Endothelial cell (in vitro differentiated cells): ENCODE measurements at places on chromosomes 3 and 15.

GRCh38 chr3:89808680-89809197 is 701.3 kb downstream of the EPHA3 start:
- DNase-seq, result no peak

GRCh38 chr3:12924437-12924836 is 83.1 kb upstream of the RPL32 start:
- DNase-seq, result no peak

GRCh38 chr3:118810499-118811035 is 224.1 kb downstream of the IGSF11 start:
- no peak for DNase-seq

GRCh38 chr3:35296533-35296932 is 342.8 kb upstream of the ARPP21 start:
- no peak for DNase-seq

DNA sequence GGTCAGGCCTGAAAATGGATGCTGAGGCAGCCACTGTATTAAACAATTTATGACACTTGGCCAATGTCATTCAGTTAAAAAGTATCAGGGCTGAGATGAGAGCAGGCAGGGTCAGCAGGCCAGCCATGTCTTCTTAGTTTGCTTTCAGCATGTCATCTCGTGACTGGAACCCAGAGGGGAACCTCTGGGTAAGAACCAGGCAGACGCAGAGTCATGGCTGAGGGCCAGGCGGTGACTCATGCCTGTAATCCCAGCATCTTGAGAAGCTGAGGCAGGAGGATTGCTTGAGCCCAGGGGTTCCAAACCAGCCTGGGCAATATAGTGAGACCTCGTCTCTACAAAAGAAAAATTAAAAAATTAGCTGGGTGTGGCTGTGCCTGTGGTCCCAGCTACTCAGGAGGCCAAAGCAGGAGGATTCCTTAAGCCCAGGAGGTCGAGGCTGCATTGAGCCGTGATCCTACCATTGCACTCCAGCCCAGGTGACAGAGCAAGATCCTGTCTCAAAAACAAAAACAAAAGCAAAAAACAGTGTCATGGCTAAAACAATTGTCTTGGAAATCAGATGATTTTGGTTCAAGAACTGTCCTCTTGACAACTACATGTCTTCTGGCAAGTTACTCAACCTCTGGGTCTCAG is 11.7 kb downstream of the BCL2L10 start:
- no peak for DNase-seq

DNA sequence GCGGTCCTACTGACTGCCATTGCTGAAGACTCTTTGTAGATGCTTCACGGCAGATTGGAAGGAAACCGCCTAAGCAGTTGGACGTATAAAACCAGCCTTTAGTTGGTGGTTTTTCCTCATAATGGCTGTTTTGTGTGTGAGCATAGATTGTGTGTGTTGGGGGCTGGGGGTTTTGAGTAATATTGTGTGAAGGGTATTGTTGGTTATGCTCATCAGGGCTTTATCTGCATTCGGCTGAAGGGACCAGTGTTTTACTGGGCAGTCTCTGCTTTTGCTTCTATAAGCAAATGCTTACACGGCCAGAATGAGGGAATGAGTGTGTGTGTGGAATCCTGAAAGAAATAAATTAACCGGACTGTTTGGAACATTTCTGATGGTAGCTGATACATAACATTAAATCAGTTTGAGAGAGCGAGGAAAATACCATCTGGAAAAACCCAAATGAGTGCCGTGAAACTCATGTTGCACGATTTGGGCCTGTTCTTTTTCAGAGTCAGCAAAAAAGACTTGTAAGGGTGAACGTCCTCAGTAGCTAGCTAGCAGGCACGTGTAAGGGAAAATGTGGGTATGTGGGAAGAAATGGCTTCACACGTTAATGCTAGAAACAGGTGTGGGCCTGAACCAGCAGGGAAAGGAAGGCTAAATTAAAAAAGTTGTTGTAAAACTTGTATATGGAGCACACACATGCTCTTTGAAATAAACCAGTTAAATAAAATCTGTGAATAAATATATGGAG is 1.9 kb downstream of the MITF start:
- DNase-seq, result no peak

DNA sequence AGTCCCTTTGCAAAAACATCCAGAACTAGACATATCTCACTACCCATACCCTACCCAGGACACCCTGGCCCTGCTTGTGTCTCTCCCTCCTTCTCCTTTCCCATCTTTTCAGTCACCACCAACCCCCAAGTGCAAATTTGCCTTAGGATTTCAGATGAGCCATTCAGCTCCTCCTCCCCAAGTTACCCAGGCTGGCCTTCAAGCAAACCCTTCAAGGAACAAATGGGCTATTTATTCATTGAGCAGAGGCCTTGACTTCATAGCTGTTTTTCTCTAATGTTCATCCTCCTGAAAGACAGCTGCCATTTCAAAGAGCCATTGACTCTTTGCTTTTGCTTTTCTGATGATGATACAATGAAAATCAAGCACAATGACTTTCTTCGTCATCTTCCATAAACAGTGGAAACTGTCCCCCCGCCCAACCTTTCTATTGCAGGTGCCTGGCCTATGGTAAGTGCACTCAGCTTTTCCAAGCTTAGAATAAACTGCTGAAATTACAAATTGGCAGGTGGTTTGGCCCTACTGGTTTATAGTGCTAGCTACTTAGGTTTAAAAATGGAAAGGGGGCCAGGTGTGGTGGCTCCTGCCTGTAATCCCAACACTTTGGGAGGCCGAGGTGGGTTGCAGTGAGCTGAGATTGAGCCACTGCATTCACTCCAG is 26.1 kb upstream of the KLHL6 start:
- no peak for DNase-seq

GRCh38 chr3:61893840-61894566 is 332.6 kb downstream of the PTPRG start:
- no peak for DNase-seq

GRCh38 chr3:188239035-188239434 is 85.1 kb downstream of the LPP start:
- DNase-seq, result no peak

GRCh38 chr3:129352650-129353588 is 74.2 kb downstream of the HMCES start:
- no peak for DNase-seq

- no peak for DNase-seq
Measured at GRCh38 chr3:85591451-85591850, 632.7 kb downstream of the CADM2 start.

GRCh38 chr3:43996379-43997301 is 245.0 kb upstream of the TOPAZ1 start:
- DNase-seq, result peak; percentile 58

DNA sequence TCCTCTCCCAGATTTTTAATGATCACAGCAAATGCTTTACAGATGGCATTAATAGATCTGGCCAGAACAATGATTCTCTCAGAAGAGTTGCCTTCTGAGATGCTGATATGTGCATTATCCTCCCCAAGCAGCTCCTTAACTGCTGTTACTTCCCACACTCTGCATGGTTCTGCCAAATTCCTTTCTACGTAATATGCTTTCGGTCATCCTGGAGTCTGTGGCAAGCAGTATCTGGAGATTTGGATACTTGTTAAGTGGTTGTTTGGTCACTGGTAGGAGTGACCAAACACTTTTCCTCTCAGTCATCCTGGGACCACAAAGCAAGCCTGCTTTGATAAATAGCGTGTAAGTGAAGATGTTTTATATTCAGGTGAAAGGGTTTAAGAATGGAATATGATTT is 71.1 kb upstream of the CCNL1 start:
- DNase-seq, result no peak

DNA sequence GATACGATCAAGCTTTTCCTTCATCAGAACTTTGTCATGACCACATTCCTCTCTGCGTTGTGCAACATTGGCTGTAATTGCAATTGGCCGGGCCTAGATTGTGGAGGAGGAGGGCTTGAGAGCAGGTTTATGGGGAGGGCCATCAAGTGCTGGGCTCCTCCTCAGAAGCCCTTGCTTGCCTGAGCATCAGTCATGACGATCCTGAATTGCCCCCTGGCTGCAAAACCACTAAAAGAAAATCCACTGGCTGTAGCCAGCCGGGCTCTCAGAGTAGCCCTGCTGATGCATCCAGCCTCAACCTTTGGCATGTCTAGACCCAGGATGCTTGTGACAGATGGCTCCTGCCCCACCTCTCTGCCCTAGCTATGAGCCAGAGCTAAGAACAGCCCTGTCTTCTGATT is 13.4 kb upstream of the TRH start:
- DNase-seq, result no peak

- no peak for DNase-seq
Measured at GRCh38 chr3:4977853-4978203, 1.4 kb upstream of the BHLHE40 start.

GRCh38 chr3:66666362-66666761 is 165.5 kb upstream of the LRIG1 start:
- no peak for DNase-seq

DNA sequence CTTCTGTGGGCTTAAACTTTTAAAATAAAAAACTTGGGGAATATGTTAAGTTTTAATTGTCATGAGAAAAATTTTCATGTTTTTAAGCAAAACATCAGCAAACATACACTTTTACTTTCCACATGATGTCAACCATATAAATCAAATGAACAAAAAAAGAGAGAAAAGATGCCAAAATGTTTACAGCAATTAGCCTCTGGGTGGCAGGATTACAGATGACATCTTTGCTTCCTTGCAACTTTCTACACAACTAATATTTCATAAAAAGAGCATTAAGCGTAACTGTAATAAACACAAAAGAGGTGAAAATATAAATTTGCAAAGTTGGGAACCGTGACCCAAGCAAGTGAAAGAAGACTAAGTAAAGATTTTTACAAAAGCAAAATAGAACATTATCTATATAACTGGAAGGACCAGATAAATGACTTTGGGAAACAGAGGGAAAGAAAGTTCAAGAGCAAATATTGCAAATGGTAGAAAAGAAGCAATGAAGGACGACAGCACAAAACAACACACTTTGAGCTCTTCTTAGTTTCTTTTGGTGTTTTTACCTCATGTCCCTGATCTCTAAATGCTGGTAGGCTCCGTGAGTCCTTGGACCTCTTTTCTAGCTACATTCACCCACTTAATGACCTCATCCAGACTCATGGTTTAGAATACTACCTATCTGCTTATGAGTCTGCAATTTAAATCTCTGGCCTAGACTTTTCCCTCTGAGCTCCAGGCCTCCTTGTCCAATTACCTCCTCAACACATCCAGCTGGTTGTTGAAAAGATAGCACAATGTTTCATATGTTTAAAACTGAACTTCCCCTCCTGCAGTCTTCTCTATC is 9.4 kb downstream of the TP53BP1 start:
- DNase-seq, result no peak

DNA sequence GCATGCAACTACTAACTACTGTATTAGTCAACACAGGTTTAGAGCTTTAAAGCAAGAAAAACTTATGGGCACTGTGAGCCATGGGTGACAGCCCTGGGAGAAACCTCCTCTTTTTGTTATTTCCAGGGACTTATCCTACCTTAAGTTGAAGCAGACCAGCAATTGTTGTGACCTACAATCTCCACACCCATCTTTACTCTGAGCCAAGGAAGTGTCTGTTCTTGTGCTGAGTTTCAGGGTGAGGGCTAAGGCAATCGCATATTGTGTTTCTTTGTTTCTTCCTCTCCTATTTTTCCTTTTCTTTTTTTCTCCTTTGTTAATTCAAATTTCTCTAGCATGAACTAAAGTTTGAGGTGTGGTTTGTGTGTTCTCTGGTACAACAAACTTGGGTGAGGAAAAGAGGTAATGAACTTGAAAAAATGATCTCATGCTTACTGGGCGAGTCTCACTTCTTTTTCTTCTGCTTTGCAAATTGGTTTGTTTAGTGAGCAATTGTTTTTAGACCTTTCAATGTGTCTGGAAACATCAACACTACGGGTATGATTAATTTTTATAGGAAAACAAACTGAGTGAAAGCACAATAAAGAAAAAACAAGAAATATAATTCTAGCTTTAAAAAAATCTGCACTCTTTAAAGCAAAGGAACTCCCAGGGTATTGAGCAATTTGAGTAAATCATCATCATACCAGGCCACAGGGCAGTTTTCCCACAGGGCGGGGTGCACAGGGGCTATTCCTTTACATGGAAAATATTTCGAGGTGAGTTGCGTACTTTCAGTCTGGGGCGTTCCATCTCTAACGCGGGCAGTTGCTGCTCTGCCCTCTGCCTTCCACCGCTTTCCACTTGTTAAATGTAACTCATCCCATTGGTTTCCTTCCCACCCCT is 2.7 kb downstream of the UPK1B start:
- no peak for DNase-seq

GRCh38 chr3:181630853-181631252 is 80.9 kb upstream of the SOX2 start:
- no peak for DNase-seq
